Substantia nigra (tissue), 51 donors: ENCODE measurements at places on chromosomes 7 and 10.

GRCh38 chr10:109025172-109025571 lies 898.1 kb downstream of the XPNPEP1 start:
- no peak for DNase-seq

GRCh38 chr7:82762880-82763279 lies 319.3 kb upstream of the CACNA2D1 start:
- no peak for DNase-seq

- no peak for DNase-seq
These were observed 94.9 kb downstream of the CARD11 start for GRCh38 chr7:2948749-2949148.

DNA sequence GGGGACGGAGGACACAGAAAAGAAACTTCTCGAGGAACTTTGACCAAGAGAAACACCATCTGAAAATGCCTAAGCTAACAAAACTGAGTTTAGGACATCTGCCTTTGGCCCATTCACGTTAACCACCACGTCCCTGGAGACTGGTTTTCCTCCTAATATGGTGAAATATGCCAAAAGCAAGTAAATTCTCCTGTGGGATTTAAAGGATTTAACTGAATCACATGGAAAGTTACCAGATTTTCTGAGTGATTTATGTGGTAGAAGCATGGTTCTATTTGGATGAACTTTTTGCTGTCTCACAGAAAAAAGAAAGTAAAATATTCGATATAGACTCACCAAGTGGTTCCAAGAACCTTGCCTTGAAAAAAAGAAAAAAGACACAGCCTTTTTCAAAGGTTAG lies 30.4 kb upstream of the BMPER start:
- no peak for DNase-seq

DNA sequence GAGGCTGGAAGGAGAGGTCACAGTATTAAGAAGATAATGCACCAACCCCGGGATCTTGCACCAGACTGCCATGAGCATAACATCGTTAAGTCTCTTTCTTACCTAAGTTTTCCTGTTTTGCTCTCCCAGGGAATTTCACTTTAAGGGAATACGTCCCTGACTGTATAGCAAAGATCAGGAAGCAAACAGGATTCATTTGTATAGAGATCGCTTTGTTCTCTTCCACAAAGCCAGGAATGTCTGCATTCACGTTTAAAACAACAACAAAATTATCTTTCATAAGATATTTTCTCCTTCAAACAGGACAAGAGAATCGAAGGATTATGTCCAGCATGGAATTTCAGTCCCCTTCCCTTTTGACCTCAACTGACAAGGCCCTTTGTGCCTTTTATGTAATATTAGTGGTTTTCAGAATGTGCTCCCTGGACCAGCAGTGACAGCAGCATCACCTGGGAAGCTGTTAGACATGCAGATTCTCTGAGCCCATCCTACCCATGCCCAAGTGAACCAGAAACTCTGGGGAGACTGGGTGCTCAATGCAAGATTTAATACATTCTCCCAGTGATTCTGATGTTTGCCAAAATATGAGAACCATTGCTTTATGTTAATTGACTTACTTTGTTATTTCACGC lies 286.3 kb downstream of the FGFR2 start:
- DNase-seq = no peak

DNA sequence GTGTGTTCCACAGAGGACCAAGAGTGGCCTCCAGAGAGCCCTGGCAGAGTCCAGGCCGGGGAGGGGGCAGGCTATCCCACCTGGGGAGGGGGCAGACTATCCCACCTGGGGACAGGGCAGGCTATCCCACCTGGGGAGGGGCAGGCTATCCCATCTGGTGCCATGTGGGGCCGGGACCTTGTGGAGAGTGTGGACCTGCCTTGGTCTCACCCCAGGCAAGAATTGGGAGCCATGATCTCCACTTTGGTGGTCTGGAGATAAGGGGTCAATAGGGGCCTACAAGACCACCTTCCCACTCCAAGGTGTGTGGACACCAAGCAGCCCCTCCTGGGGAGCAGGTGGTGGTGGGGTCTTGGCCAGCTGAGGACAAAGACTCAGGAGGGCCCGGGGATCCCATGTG lies 138.2 kb downstream of the EBF3 start:
- no peak for DNase-seq

- no peak for DNase-seq
These were observed 659.6 kb upstream of the ANKRD30A start for GRCh38 chr10:36465604-36466379.

- no peak for DNase-seq
These were observed 58.0 kb downstream of the CHST15 start for GRCh38 chr10:124035306-124035927.

DNA sequence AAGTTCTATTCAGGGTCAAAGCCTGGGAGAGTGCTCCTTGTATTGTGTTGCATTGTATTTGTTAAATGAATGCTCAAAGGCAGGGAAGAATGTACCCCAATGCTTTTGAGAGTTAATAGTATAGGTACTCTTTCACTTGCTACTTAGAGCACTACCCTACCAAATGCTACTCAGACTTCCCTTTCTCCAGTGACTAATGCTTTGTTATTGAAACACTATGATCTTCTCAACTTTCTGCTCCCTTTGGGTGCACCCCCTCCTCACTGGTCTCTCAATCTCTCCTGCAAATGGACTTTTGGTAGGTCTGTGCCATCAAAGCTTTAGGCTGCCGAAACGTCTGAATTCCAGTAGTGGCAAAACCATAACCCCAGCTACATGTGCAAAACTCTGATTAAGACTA lies 177.7 kb upstream of the AHR start:
- DNase-seq = no peak

GRCh38 chr7:28083998-28084985 lies 96.3 kb downstream of the JAZF1 start:
- no peak for DNase-seq

GRCh38 chr7:121037957-121038716 lies 49.6 kb downstream of the CPED1 start:
- DNase-seq = no peak

- DNase-seq = no peak
These were observed 50.4 kb downstream of the NEURL1 start for GRCh38 chr10:103543617-103544525.

- DNase-seq = no peak
These were observed 74.5 kb upstream of the PTPRZ1 start for GRCh38 chr7:121798453-121798840.

DNA sequence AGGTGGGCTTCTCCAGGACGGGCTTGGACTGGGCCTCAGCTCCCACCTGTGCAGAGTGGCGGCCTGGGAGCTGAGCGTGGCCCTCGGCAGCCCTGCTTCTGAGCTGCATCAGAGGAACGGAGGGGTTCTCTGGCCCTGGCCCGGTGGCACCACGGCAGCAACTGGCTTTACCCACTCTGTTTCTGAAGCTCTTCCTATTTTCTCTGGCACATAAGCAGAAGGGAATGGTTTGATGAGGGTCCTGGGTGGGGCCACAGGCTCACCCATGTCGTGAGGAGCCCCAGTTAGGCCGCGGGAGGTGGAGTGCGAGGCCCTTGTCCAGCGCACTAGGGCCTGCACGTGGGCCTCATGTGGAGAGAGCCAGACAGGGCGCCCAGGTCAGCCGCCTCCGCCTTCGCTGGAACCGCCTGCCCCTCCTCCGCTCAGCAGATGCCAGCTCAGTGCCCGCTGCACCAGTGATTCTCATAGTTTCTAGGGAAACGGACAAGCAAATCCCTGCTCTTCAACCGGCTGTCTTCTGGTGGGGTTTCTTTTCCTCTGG lies 284.0 kb downstream of the CELF2 start:
- DNase-seq = no peak

- DNase-seq = no peak
These were observed 10.3 kb downstream of the PKD1L1 start for GRCh38 chr7:47937711-47938573.

DNA sequence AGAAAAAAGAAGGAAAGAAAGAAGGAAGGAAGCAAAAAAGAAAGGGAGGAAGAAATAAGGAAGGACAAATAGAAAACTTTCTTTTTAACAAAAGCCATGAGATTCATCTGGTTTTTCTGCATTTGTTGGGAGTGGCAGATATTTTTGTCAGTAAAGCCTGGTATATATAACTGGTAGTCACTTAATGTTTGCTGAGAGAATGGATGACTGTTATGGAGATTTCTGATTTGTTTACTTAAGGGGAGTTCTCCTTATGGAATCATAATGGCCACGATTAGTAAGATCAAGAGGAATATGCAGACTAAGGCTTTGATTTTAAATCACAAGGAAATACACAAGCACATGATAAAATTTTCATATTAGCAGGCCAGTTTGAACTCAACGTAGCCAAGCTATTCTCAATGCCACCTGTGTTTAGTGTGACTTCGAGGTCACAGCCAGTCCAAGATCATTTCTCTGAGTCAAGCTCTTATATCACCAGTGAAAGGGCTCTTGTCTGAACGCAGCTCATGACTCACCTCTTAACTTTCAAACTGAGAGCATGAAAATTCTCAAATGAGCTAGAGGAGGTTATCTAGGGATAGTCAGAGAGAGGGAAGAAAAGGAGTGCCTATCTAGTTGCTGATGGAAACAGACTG lies 445.1 kb upstream of the ZMIZ1 start:
- no peak for DNase-seq

GRCh38 chr10:66719483-66719882 lies 206.4 kb upstream of the LRRTM3 start:
- no peak for DNase-seq

- DNase-seq = no peak
These were observed 82.6 kb upstream of the AUTS2 start for GRCh38 chr7:69515495-69516212.

DNA sequence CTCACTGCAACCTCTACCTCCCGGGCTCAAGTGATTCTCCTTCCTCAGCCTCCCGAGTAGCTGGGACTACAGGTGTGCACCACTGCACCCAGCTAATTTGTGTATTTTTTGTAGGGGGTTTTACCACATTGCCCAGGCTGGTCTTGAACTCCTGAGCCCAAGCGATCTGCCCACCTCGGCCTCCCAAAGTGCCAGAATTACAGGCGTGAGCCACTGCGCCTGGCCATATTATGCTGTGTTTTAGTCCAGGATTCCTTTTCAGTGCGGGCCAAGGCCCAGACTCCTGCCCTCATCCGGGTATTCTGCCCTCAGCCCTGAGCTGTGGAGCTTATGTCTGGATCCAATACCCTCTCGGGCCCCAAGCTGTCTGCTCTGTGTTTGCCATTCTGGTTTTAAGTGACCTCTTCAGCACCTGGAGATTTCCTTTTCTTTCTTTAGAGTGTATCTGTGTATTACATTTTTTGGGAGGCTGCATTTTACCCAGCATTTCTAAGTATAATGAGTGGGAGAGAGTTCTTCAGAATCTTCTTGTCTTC lies 114.9 kb downstream of the BUB3 start:
- DNase-seq = no peak

DNA sequence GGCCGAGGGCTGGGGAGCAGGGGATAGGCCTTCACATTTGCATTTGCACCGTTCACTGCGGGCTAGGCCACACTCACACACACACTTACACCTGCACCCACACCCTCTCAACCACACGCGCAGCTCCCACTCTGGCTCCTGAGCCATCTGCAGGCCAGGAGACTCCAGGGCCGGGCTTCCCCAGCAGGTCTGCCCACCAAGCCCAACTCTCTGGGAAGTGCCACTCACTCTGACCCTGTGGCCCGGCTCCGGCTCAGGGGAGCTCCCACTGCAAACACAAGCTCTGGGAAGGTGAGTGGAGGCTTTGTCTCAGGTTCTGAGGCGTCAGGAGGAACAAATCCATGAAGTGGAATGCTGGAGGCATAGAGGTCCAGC lies 157.9 kb downstream of the NRF1 start:
- DNase-seq = no peak

- no peak for DNase-seq
These were observed 292.8 kb downstream of the ANKRD7 start for GRCh38 chr7:118517275-118517674.

DNA sequence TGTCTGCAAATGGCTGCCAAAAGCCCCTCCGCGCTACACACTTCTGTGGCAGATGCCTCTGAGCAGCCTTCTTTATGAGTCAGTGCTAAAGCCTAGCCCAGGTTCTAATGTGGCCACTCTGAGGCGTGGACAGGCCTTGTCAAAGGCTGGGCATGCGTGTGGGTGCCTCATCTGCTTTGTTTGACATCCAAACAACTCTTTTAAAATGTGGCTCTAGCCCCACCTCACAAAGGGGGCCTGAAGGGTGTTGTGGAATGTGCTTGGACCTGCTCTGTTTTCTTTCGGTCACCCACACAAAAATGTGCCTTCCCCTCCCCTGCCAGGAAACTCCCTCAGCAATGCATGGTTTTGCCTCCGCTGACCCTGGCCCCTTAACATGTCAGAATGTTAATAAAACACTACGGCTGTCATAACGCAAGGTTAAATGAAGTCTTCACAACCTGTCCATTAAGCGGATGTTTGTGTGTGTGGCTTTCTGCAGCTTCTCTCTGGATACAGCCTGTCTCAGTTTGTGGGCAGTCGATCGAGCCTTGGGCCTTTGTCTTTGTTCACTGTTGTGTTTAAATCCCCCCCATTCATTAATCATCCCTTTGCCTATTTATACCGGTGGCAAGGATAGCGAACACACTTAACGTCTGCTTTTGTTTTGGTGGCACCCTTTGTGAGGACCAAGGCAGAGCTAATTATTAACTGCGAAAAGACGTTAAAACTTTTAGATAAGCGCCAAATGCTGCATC lies 718.9 kb downstream of the LRMDA start:
- no peak for DNase-seq

DNA sequence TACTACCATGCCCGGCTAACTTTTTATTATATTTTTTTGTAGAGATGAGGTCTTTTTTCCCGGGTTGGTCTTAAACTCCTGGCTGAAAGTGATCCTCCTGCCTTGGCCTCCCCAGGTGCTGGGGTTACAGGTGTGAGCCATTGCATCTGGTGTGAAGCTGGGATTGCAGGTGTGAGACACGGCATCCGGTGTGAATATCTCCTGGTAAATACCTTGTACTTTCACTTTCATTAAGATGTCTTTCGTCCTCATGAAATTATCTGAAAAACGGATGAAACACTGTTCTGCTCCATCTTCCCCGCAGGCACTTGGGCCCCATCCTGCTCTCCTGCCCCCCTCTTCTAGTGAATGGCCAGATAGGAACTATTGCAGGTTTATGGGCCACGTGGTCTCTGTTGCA lies 60.1 kb upstream of the CCZ1B start:
- no peak for DNase-seq

DNA sequence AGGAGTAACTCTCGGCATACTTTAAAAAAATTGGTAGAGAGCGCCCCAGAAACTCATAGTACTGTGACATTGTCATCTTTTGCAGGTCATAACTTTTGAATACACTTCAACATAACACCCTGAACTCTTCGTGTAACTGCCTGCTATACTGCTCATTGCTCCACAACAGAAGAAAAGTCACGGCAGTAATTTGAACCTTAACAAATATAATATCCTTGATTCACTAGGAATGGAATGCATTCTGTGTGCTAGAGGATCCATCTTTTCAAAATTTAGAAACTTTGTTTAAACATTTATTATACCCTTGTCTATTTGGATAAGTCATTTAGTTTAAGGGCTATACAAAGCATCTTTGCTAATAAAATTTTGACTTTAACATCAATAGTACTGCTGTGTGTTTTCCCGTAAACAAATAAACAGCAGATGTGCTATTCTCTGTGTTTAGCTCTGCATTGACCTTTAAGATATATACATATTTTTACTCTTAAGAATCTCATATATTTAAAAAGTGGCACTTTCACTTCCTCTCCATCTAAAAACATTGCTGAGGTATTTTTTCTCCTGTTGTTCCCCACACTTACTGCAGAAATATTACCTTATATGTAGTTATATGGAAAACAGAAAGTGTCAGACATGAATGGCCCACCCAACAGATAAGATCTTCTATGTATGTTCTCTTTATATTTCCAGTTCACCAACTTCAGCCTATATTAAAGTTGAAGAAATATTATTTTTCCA lies 217.6 kb upstream of the TMEM229A start:
- DNase-seq = no peak
